Stimulated activated CD8-positive, alpha-beta memory T cell treated with anti-CD3 and anti-CD28 coated beads, Interleukin-15, amount 100 ng/mL, for 4 hours (primary cell): ENCODE measurements at places on chromosomes 7 and 10.

GRCh38 chr7:37332243-37333016 lies 116.2 kb downstream of the ELMO1 start:
- no peak for DNase-seq

- no peak for DNase-seq
Observed at GRCh38 chr7:150931199-150931869, 46.8 kb downstream of the KCNH2 start.

- no peak for DNase-seq
Observed at GRCh38 chr7:4962872-4963775, 4.1 kb upstream of the MMD2 start.

DNA sequence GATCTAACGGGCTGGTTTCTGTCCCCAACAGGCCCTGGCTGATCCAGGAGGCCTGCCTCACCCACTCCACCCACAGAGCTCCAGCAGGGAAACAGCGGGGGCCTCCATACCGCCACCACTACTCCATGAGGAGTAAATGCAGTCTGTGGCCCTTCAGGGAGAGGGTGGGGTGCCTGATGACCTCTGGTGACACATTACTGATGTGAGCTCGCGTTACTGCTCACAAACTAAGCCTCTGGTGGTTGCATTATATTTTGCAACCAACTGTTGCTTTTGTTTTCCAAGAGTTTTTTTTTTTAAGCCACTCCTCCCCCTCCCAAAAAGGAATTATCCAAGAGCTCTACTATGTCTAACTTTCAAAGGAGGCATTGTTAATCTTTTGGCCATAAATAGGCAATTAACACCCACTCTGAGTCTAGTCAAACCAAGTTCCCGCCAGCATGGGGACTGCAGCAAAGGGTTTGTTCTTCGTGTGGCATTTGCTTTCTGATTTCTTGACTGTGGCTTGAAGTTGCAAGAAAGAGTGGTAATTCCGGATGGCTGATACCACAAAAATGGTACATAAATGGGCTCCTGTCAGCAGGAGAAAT lies 72.6 kb downstream of the FAM53B start:
- DNase-seq: no peak

DNA sequence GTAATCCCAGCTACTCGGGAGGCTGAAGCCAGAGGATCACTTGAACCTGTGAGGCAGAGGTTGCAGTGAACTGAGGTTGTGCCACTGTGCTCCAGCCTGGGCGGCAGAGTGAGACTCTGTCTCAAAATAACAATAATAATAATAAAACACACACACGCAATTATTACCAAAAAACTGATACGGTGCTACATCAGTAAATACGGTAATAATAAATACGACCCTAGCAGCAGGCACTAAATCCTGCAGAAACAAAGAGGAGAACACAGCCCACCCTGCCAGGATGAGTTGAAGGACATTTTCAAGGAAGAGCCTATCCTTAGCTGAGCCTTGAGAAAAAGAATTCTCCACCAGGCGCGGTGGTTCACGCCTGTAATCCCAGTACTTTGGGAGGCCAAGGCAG lies 34.4 kb upstream of the GTF2I start:
- DNase-seq: no peak

GRCh38 chr10:32331606-32332005 lies 15.4 kb downstream of the EPC1 start:
- DNase-seq: no peak

- no peak for DNase-seq
Observed at GRCh38 chr10:48285710-48286109, 11.2 kb upstream of the FRMPD2 start.

DNA sequence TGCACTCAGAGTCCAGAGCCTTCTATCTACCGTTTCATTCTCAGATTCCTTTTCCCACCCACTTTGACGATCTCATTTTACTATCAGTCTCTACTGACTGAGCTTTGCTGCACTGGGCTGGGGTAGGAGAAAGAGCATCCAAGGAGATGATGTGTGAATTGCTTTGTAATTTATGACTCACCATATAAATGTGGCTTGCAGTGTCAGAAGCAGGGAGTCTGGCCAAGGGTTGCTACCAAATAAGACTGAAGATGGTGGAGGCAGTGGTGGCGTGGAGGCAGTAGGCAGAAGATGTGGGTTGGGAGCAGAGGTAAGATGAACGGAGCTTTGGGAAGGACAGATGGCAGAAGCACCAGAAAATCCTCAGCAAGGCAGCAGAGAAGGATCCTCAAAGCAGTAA lies 73.3 kb upstream of the AGK start:
- no peak for DNase-seq

DNA sequence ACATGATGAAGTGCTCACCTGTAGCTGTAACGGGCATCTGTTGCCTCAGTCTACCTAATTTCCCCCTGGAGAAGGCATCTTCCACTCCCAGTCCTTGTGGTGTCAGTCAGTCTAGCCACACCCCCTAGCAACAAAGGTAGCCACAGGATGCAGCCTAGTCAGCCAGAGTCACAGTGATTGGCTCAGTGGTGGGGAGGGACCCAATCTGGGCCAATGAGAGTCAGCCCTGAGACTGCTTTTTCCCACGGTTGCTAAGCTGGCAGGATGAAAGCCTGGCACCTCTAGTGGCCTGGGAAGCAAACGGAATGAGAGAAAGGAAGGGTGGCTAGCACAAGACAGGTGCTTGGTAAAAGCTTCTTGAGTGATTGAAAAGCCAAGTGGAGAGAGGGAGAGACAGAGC lies 118.6 kb downstream of the SH3PXD2A start:
- no peak for DNase-seq

DNA sequence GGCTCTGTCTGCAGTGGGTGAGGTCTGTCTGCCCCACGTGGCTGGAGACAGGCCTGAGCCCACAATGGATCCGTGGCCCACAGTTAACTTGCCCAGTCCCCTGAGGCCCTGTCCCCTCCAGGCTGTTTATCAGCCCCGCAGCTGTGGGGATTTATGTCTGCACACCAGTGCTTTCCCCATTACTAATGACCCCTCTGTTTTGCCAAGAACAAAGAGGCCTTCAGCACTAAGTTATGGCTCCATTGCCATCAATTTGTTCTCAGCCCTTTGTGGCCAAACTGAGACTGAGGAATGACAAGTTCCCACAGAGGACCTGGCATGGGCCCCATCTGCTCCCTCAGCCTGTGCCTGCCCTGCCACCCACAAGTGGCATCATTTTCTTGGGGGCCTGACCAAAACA lies 138.2 kb downstream of the C10orf105 start:
- DNase-seq: no peak

GRCh38 chr7:22213081-22213480 lies 143.9 kb downstream of the RAPGEF5 start:
- no peak for DNase-seq
